Tibial artery (tissue), 4 donors: ENCODE measurements at places on chromosomes 2 and 18.

DNA sequence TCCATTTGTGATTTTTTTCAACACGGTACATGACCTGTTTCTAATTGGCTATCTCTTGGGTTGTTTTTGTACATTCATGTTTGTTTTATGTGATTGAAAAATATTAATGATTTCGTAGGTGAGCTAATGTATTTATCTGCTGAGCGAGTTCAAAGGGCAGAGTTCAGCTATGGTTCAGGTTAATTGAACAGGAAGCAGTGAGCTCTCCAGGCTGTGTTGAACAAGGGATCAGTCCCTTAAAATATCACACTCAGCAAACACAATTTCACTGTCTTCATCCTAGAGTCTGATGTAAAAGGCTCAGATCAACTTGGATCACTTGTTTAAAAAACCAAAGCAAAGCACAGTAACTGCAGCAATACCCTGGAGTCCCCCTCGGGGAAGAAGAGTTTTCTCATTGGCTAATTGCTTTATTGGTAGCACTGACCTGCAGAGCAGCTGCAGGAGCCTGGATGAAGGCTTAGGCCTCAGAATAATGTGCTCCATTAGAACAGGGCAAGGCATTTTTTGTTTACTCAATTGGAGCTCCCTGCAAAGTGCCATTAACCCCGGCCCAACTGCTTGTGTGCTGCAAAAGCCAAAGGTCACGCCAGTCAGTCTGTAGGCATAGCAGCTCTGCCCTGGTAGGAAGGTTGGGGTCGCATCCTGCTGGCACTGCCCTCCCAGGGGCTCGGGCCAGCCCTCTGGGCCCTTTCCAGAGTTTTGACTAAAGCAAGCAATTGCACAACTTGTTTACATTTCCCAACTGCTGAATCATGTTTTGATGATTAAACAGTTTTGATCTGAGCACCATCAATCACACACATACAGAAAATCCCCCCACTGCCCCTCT, 10.5 kb downstream of the ONECUT2 start:
- H3K36me3 ChIP-seq: no peaks in the 10 kb centered on the region
- H3K27me3 ChIP-seq: peaks cover 61% of the 10 kb centered on the region
- H3K27ac ChIP-seq: no peak overlapping the region
- H3K4me1 ChIP-seq: peaks cover 9% of the 10 kb centered on the region

GRCh38 chr18:31267823-31268481, 50.0 kb upstream of the DSG1 start:
- no peaks in the 10 kb centered on the region for H3K4me1 ChIP-seq
- no peak overlapping the region for H3K4me3 ChIP-seq
- H3K27me3 ChIP-seq: no peaks in the 10 kb centered on the region
- DNase-seq: no peak
- H3K36me3 ChIP-seq: no peaks in the 10 kb centered on the region

- H3K27ac ChIP-seq: no peak overlapping the region
- no peaks in the 10 kb centered on the region for H3K4me1 ChIP-seq
- no peaks in the 10 kb centered on the region for H3K36me3 ChIP-seq
- H3K27me3 ChIP-seq: no peaks in the 10 kb centered on the region
Observed at GRCh38 chr18:32919799-32920198, 147.0 kb upstream of the KLHL14 start.

- no peak overlapping the region for H3K4me3 ChIP-seq
- no peaks in the 10 kb centered on the region for H3K27me3 ChIP-seq
- no peaks in the 10 kb centered on the region for H3K36me3 ChIP-seq
- no peak overlapping the region for H3K27ac ChIP-seq
Observed at GRCh38 chr2:26892133-26892532, 44.2 kb downstream of the DPYSL5 start.

DNA sequence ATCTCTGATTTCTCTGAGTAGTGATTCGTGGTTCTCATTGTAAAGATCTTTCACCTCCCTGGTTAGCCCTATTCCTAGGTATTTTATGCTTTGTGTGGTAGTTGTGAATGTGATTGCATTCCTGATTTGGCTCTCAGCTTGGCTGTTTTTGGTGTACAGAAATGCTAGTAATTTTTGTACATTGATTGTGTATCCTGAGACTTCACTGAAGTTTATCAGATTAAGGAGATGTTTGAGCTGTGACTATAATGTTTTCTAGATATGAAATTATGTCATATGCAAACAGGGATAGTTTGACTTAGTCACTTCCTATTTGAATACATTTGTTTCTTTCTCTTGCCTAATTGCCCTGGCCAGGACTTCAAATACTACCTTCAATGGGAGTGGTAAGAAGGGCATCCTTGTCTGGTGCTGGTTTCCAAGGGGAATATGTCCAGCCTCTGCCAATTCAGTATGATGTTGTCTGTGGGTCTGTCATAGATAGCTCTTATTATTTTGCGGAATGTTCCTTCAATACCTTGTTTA, 251.9 kb upstream of the ZNF804A start:
- H3K4me1 ChIP-seq: no peaks in the 10 kb centered on the region
- H3K4me3 ChIP-seq: no peak overlapping the region
- H3K36me3 ChIP-seq: no peaks in the 10 kb centered on the region
- DNase-seq: no peak

- no peak for DNase-seq
- H3K4me3 ChIP-seq: no peak overlapping the region
- H3K27me3 ChIP-seq: no peaks in the 10 kb centered on the region
- no peaks in the 10 kb centered on the region for H3K4me1 ChIP-seq
- H3K36me3 ChIP-seq: no peaks in the 10 kb centered on the region
- no peak overlapping the region for H3K27ac ChIP-seq
Observed at GRCh38 chr2:82278416-82278815, 1973.9 kb upstream of the LRRTM1 start.

- no peaks in the 10 kb centered on the region for H3K27me3 ChIP-seq
- no peak for DNase-seq
- H3K36me3 ChIP-seq: no peaks in the 10 kb centered on the region
- H3K4me1 ChIP-seq: peaks cover 55% of the 10 kb centered on the region
- H3K4me3 ChIP-seq: no peak overlapping the region
Observed at GRCh38 chr2:105798595-105798994, 53.9 kb downstream of the NCK2 start.

DNA sequence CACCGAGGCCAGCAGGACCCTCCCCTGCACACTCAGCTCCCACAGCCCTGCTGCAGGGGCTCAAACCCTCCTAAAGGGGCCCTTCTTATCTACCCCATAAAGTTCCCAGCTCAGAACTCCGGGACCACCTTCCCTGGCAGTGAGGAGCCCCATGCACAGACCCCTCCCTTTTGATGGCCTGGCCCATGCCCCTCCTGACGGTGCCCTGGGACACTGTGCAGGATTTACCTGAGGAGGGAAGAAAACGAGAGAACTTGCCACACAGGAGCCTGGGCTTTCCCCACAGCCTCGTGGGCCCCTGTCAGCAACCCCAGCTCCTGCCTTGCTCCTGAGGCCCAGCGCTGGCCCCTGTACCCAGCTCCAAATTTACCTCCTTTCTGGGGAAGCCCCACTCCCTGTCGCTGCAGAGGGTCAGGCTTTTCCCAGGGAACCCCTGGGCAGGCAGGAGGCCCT, 206.3 kb upstream of the SALL3 start:
- no peak overlapping the region for H3K4me3 ChIP-seq
- no peak overlapping the region for H3K27ac ChIP-seq
- peaks cover 27% of the 10 kb centered on the region for H3K27me3 ChIP-seq
- no peaks in the 10 kb centered on the region for H3K4me1 ChIP-seq
- no peaks in the 10 kb centered on the region for H3K36me3 ChIP-seq

DNA sequence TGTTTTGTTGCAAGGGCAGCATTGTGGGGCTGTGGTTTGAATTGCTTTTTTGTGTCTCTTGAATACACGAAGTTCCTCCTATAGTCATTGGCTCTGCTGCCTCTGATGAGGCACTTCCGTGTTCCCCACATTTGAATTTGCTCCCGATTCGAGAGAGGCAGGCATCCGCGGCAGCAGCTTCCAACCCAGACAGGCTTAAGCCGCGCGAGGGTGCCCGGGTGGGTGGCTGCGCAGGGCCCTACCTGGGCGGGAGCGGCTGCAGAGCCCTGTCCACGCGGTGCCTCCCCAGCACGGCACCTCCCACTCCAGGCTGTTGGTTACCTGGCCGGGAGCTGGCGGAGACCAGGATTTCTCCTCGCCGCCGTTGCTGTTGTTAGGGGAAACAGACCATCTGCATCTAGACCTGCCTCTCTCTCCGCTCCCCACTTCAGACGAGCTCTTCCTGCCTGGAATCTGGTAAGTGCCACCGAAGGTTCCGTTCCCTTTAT, 151.3 kb downstream of the NEDD4L start:
- peak overlapping the region; percentile 14 for H3K4me3 ChIP-seq
- no peaks in the 10 kb centered on the region for H3K27me3 ChIP-seq
- no peaks in the 10 kb centered on the region for H3K4me1 ChIP-seq
- no peak for DNase-seq
- H3K36me3 ChIP-seq: no peaks in the 10 kb centered on the region

DNA sequence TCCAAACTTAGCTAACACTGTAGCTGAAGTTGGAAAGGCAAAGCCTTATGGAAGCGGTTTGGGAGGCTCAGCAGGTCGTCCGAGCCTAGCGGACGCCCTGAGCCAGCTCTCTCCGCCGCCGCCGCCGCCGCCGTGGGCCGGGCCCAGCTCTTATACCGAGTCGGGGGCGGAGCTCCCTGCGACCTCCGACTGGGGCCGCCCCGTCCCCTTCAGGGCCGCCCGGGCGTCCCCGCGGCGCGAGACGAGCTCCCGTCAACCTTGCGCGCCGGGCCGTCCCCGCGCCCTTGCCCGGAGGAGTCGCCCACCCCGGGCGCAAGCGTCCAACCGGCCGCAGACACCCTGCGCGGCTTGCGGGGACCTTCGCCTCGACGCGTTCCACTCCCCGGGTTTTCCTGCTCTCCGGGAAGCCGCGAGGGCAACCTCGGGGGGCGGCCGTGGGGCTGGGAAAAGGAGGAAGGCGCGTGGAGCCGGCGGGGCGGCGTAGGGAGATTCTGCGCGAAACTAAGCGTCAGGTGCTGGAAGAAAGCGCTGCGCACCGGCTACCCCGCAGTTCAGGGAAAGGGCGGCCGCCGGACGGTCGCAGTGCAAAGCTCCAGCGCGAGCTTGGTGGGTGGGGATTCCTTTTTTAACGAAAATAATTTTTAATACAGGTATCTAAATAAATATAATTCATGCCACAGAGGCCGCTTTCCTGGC, at the start of gene SLC40A1:
Gene SLC40A1 (minus strand): TSS at position 129 of the 696 bp plus-strand sequence. CDS start 326 bp downstream, outside the sequence.
- no peaks in the 10 kb centered on the region for H3K36me3 ChIP-seq
- no peaks in the 10 kb centered on the region for H3K4me1 ChIP-seq
- no peaks in the 10 kb centered on the region for H3K27me3 ChIP-seq
- peak within 1 kb of the TSS; percentile 62 for H3K4me3 ChIP-seq
- DNase-seq: peak; percentile 93

GRCh38 chr18:48412339-48412929, 3.3 kb upstream of the ZBTB7C start:
- no peaks in the 10 kb centered on the region for H3K4me1 ChIP-seq
- DNase-seq: no peak
- no peak overlapping the region for H3K4me3 ChIP-seq
- no peaks in the 10 kb centered on the region for H3K36me3 ChIP-seq
- H3K27me3 ChIP-seq: no peaks in the 10 kb centered on the region
- H3K27ac ChIP-seq: no peak overlapping the region

DNA sequence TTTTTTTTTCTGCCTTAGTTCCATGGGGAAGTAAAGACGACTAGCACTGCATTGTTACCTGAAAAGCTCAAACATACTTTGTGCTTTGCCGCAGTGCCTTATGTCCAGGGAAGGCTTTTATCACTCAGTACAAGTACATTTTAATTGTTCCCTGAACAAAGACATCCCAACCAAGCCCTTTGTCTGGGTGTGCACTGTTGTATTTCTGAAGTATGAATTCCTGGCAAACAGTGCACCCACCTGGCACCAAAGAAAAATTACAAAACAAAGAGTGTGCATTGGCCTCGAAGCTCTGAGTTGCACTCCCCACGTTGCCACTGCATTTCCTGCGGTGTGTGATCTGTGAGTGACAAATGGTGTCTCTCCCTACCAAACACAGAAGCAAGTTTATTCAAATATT, 858.5 kb upstream of the PIK3C3 start:
- H3K27ac ChIP-seq: no peak overlapping the region
- DNase-seq: no peak
- H3K4me1 ChIP-seq: no peaks in the 10 kb centered on the region
- H3K36me3 ChIP-seq: no peaks in the 10 kb centered on the region
- no peaks in the 10 kb centered on the region for H3K27me3 ChIP-seq

GRCh38 chr18:159037-159652, 788 bp downstream of the USP14 start:
- peaks cover 10% of the 10 kb centered on the region for H3K36me3 ChIP-seq
- peak overlapping the region; percentile 98 for H3K4me3 ChIP-seq
- H3K4me1 ChIP-seq: peaks cover 5% of the 10 kb centered on the region
- no peaks in the 10 kb centered on the region for H3K27me3 ChIP-seq
- peak overlapping the region; percentile 82 for H3K27ac ChIP-seq
- no peak for DNase-seq

DNA sequence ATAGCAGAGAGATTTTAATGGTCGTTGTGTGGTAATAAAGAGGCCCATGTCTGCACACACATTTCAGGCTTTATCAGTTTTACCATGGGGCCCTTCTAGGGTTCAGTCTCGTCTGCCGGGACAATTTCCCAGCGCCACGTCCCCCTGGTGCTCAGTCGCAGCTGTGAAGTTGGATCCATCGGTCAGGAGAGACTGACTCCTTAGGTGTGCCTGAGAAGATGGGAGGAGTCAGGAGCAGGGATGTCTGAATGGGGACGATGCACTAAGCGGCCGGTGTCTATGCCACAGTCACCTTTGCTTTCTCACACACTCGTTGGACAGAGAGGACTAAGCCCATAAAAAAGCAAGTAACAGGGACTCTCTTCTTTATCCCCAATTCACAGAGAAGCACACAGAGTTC, 71.4 kb downstream of the TWIST2 start:
- H3K4me1 ChIP-seq: no peaks in the 10 kb centered on the region
- no peaks in the 10 kb centered on the region for H3K36me3 ChIP-seq
- H3K27me3 ChIP-seq: no peaks in the 10 kb centered on the region
- no peak overlapping the region for H3K4me3 ChIP-seq

DNA sequence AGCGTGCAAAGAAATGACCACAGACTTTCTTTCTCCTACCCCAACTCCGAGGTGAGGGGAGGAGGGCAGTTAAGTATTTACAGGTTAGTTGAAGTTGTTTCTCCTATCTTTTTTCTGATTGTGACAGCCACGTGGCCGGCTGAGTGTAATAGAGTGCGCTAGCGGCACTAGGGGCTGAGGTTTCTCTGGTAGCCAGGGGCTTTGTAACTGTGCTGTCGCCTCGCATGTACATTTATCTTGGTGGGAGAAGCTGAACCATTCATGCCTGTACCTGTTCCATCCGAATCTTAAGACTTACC, 214.1 kb upstream of the STON1 start:
- H3K27ac ChIP-seq: peak overlapping the region; percentile 99
- no peaks in the 10 kb centered on the region for H3K4me1 ChIP-seq
- no peaks in the 10 kb centered on the region for H3K36me3 ChIP-seq
- no peak for DNase-seq
- peak overlapping the region; percentile 92 for H3K4me3 ChIP-seq

GRCh38 chr2:203574824-203575223, 39.7 kb upstream of the RAPH1 start:
- H3K27me3 ChIP-seq: no peaks in the 10 kb centered on the region
- H3K27ac ChIP-seq: no peak overlapping the region
- H3K36me3 ChIP-seq: no peaks in the 10 kb centered on the region
- H3K4me3 ChIP-seq: no peak overlapping the region
